Psoas muscle (tissue), 8 donors: ENCODE measurements at places on chromosomes 4 and X. TPM values are rescaled to one million over a fixed set of nuclear protein-coding genes. Genes with fewer than 3 reads are reported as not detected.

DNA sequence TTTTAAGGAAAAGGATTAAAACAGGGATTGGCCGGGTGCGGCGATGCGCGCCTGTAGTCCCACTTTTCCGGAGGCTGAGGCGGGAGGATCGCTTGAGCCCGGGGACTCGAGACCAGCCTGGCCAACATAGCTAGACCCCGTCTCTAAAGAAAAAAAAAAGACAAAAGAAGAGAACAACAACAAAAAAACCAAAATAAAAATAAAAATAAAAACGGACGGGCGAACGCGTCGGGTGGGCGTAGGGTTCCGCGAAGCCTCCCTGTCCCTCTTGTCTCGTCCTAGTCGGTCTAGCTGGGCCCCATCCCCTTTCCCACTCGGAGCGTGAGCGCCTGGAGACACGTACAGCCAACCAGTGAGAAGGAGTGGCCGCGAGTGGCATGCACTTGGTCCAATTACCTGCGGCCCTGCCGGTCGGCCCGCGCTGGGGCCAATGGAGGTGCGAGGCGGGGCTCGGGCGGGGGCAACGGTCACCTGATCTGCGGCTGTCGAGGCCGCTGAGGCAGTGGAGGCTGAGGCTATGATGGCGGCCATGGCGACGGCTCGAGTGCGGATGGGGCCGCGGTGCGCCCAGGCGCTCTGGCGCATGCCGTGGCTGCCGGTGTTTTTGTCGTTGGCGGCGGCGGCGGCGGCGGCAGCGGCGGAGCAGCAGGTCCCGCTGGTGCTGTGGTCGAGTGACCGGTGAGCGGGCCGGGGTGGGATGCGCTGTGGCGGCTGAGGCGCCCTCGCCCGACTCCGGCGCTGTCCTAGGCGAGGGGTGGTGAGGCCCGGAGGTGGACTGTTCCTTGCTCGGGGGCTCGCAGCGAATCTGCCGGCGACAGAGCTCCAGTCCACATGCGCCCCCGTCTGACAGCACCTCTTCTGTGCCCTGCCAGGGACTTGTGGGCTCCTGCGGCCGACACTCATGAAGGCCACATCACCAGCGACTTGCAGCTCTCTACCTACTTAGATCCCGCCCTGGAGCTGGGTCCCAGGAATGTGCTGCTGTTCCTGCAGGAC is at the start of gene ATP6AP1:
Gene ATP6AP1, plus strand, starts transcription at position 502 of the 996 bp plus-strand sequence. Its CDS starts 16 bp downstream, at position 518.
- DNase-seq = peak; percentile 94

- no peak for DNase-seq
Measured at GRCh38 chr4:38785901-38786402, 3.2 kb upstream of the TLR10 start.

DNA sequence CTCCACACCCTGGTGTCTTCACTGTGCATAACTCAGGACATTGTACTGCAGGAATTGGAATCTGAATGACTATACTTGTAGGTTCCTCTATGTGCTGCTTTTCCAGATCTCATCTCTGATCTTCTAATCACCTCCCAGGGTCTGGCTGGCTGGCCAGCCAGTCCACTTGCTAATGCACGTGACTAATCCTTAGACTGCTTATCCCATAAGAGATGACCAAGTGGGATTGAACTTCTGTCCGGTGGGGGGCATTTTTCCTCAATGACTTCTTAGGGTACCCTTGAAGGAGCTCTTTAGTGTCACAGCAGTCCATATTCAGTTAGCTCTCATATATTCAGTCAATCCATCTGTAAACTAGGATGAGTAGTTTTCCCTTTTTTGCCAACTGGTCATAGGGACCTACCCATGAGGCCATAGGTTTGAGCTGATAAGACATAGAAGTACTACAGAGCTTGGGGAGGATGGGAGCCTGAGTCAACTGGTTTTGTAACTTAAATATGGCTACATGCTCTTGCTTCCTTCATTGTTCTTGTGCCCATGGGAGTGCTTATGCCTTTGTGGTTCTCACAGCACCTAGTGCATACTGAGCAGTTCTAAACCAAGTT is 71.9 kb upstream of the WDR1 start:
- DNase-seq = no peak

The ETDA gene
- total RNA-seq = not detected
